H1 (cell line): ENCODE measurements at places on chromosomes 1 and 21.
A peak's percentile ranks its signal among the peaks of the same experiment; 100 is the strongest.

DNA sequence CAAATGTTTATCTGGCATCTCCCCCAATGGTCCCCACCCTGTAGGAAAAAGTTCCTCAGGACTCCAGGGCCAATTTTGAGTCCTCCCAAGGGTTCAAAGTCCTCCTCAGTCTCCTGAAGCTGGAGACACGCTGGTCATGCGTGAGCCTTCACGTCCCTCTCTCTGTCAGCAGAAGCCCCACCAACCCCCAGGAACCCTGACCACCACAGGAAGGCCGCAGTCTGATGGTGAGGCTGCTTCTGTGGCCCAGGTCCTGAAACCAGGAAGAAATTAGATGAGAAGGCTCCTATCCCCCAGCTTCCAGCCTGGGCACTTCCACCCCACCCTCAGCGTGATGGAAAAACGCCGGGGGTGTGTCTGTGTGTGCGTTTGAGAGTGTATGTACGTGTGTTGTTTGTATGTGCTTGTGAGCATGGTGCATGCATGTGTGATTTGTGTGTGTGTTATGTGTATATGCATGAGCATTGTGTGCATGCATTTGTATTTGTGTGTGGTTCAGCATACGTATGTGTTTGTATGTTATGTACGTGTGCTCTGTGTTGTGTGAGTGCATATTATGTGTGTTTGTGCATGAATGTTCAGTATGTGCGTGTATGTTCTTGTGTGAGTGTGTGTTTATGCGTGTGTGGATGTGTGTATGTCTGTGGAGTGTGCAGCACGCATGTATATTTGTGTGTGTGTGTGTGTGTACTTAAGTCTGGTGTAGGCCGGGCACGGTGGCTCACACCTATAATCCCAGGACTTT is 92.5 kb downstream of the SIK1 start:
- DNase-seq: no peak

DNA sequence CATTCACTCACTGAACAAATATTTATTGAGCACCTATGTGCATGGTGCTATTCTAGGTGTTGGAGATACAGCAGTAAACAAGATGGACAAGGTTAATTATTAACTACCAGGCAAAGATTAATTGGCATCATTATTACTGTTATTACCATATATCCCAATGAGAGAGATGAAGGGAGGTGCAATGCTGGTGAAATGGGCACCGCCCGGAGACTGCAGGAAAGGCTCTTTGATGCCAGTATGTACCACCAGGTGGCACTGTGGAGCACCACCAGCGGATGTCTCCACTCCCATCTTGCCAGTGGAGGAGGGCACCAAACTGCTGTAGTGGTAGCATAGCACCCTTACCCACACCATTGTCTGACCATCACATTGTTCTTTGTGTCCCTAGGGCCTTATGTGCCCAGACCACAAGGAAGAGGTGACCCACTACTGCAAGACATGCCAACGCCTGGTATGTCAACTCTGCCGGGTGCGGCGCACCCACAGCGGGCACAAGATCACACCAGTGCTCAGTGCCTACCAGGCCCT is 3.0 kb downstream of the TRIM46 start:
- peak; percentile 94 for DNase-seq

DNA sequence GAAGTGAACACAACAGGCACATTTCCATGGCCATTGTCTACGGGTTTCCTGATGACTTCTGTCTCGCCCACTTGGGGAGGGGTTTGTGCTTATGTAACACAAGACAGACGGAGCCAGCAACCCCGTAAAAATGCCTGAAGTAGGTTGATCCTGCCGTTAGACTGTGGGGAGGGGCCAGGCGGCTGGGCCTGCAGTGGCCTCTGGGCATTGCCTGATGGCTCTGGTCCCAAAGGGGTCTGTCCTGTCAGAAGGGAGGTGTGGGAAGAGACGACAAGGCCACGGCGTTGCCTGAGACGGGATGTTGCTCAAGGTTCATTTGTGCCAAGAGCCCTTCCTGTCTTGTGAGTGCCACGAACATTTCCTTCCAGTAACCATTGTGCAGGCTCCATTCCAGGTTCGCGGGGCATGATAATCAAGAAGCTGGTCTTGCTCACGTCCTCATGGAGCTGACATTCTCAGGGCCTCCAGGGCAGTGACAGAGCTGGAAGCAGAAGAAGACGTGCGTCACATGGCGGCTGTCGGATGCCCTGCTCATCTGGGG is 44.7 kb downstream of the ABCG1 start:
- DNase-seq: no peak

GRCh38 chr1:84995484-84996334 is 1.2 kb downstream of the MCOLN2 start:
- no peak for DNase-seq

- no peak for DNase-seq
Measured at GRCh38 chr1:4058706-4059105, 158.6 kb upstream of the C1orf174 start.

DNA sequence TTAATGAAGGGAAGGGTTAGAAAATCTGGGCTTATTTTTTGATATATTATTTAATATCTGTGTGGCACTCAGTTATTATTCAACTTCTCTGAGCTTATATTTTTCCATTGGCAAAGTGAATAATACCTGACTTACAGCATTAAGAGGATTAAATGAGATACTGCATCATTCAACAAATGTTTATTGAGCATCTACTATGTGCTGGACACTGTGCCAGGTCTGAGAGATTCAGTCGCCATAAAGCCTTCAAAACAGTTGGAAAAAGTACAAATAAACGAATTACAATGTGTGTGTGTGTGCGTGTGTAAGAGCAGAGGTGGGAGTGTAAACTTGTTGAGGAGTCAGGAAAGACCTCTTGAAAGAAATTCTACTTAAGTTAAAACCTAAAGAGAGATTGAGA is 87.9 kb upstream of the CD53 start:
- no peak for DNase-seq

DNA sequence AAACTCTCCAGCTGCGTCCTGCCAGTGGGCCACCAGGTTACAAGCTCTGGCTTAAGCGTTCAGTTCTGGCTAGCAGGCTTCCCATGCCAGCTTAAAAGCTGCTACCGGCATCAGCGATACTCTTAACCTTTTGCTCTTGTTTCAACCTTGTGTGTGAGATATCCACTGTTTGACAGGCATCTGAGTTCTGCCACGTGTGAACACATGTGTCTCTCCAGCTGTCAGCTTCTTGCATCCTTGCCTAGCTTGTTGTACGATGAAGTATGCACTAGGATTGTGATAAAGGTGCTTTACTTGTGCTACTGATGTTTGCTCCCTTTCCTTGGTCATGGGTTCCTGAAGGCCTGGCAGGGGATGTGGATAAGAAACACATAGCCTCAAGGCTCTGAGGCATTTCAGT is 201.6 kb downstream of the PRDM2 start:
- DNase-seq: no peak

GRCh38 chr1:25091658-25092057 is 140.6 kb downstream of the SYF2 start:
- DNase-seq: no peak

GRCh38 chr1:34267326-34267725 is 90.6 kb downstream of the C1orf94 start:
- DNase-seq: no peak
